ENCODE measurements at places on chromosomes 6 and 20.

DNA sequence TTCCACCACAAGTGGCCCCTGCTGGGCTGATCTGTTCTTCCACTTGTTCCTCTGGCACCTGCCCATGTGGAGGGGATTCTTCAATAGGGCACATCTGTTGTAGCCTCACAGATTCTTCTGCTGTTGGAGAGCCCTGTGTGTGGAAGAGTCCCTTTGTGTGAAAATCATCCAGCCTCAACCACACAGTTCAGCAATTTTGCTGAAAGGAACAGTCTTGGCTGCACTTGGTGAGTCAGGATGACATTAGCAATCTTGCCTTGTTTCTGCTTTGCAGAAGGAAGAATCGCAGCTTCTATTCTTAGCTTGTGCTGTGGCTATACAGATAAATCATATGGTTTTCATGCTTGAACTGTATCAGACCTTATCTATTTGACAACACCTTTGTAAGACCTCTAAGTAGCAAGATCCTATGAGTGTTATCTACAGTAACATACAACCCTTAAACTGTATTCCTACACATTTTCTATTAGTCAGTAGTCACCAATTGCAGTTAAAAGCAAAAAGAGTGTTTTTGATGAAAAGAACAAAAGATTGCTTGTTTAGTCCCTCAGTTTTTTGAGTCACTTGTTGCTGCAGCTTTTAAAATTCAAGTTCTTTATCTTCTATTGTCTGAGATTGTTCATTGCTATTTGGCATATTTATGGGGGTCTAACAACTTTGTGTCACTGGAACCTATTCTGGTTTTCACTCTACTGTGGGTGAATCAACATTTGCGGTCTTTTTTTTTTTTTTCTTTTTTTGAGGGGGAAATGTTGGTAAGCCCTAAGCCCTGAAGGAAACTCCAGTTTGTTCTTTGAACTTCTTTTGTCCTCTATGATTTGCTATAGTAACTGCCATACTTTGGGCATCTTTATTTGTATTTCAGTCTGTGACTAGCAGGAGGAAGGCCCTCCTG, 231.6 kb downstream of the TFAP2B start:
- DNase-seq = no peak

GRCh38 chr6:159595173-159595572, 97.9 kb downstream of the SOD2 start:
- DNase-seq = no peak

DNA sequence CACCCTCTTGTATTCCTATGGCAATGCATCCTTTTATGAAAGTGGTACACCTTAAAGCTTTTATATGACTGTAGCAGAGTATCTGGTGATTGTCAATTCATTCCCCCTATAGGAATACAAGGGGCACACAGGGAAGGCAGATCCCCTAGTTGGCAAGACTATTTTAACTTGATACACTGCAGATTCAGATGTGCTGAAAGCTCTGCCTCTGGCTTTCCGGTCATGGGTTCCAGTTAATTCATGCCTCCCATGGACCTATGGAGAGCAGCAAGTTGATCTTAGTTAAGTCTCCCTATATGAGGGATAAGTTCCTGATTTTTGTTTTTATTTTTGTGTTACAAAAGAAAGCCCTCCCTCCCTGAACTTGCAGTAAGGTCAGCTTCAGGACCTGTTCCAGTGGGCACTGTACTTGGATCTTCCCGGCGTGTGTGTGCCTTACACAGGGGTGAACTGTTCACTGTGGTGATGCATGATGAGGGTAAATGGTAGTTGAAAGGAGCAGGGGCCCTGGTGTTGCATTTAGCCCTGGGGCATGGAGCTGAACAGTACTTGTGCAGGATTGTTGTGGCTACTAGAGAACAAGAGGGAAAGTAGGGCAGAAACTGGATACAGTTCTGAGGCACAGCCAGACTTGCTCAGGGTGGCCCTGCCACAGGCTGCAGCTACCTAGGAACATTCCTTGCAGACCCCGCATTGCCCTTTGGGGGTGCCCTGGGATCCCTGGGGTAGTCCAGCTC, 292.1 kb downstream of the ESR1 start:
- no peak for DNase-seq

- no peak for DNase-seq
Measured at GRCh38 chr6:88919032-88919431, 44.4 kb downstream of the RNGTT start.

DNA sequence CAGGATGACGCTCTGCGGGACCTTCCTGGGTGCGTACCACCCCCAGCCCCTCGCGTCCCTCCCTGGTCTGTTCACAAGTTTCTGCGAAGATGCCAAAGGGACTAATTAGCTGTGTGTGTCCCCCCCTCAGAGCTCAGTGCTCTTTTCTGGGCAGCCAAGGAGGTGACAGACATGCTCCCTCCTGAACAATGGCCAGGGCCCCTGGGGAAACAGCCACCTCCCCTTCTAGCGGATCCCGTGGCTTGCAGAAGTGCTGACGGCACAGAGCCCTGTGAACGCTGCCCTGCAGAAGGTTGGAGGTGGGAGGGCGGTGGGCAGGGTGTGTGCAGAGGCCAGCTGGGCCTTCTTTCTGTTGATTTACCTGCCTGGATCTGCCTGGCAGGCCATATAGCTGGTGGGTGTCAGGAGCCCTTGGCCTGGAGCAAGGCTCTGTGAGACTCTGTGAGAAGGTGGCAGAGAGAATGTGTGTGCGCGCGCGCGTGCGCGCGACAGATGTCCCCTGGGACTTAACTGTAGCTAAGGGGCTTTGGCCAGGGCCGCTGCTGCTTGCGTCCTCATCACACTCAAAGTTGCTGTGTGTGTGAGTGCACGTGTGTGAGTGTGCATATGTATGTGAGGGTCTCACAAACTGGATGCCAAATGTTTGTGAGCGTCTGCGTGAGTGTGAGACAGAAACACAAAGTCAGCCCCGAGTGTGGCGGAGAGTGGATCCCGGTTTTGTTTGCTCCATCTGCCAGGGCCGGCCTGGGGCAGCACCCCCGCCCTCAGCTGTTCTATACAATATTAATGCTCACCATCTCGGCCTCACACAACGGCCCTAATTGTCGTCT, 3.5 kb upstream of the MYT1 start:
- no peak for DNase-seq
